ENCODE measurements at places on chromosomes 3 and 15.

DNA sequence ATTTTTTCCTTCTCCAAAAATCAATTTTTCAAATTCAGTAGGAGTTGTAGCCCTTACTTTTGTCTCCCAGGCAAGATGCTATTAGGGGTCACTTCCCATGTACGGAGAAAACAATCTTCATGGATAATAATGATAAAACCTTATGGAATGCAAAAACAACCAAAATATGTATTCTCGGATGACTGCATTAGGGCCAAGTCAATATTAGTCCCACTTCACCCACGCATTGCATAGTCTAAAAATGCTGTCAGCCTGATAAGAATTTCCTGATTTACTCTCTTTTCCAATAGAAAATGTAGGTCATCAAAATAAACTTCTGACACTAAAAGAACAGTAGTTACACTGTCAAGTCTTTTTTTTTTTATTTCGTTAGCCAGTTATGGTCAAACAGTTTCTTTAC, 2.7 kb downstream of the VGLL3 start:
- no peak for DNase-seq

DNA sequence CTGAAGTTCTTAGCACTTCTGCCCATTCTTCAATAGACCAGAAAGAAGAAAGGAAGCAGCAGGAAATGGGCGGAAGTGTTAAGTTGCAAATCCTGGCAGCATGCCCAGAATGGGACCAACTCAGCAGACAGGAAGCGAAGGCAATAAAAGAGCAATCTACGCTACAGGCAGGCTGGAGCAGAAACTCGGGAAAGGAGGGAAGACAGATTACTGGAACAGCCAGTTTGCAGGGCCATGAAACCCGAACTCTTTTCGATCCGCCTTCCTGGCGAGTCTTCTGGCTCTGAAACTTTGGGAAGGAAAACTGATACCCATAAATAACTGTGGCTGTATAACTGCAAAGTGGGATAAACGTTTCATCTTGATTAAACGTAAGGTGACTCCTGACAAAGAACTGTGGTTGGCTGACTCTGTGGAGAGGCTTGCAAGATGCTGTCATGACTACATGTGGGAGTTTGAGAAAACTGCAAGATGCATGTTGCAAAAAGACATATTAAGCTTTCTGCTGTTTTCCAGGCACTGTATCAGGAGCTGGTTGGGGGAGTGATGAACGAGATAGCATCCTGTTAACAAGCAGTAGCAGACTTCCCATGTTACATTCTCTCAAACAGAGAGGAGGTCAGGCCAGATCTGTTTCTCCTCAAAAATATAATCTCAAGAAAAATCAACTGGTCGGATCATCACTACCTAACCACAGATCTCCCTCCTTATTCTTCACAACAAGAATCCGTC, 67.8 kb downstream of the FMN1 start:
- peak; percentile 70 for DNase-seq

- DNase-seq: peak; percentile 73
Observed at GRCh38 chr3:13414040-13414729, 5.9 kb downstream of the NUP210 start.

DNA sequence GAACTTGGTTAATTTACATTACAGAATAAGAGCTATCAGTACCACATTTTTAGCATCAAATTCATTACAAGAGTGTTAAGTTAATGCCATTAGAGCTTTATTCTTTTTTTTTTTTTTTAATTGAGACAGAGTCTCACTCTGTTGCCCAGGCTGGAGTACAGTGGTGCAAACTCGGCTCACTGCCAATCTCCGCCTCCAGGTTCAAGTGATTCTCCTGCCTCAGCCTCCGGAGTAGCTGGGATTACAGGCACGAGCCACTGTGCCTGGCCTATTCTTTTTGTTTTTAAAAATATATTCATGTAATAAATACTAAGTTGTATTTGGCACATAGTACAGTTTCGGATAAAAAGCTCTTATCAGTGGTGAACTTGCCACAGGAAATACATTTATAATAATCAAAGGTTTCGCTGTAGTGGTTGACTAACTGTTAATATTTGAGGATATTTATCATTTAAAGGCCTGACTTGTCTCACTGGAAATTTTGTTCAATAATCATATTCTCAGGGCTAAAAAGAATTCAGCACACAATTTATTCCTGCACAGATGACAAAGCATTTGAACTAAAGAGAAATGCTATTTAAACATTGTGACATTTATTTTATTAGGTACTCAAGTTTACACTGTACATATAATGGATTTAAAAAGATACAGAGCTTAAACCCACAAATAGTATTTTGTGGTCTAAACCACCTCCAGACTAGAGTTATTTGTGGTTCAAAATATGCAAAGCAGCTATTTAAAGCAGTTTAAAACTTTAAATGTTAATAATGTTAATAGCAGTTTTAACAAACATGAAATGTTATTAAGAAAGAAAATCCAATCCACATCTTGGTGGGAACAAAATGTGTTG, 6.1 kb upstream of the LEKR1 start:
- DNase-seq: no peak

DNA sequence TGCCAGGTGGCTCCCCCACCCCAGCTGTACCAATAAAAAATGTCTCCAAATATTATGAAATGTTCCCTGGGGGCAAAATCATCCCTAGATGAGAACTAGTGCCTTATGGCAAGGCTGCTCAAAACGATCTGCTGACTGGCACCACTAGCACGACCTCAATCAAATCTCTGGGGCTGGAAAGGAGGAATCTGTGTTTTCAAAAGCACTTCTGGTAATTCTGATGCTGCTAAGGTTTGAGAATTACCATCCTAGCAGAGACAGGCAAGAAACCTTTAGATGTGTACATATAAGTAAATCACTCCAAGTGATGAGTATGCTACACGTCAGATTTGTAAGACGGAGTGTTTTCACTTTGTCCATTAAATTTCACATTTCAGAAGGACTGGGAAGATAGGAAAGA, 360.1 kb upstream of the THRB start:
- no peak for DNase-seq

Measured in CD4-positive, alpha-beta T cell treated with Interleukin-4 for 1 hour (primary cell).